ENCODE measurements at places on chromosomes 4 and X.
A peak's percentile ranks its signal among the peaks of the same experiment; 100 is the strongest.

GRCh38 chr4:110196871-110197528 is 1.4 kb downstream of the ELOVL6 start:
- DNase-seq: no peak

DNA sequence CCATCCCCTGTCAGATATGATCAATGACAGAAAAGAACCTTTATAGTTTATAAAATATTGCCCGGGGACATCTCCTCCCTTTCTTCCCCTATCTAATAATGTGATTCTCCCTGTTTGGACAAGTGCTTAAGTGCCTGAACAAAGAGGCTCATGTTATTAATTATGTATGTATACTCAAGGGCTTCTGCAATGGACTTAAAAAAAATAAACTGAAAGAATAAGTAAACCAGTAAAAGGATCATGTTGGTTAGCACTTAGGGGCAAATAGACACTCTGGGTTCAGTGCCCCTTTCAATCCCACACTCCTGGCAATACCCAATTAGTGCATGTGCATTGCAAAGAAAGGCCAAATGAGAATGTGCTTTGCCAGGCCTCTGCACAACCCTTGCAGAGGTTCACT is 30.7 kb upstream of the RPS6KA6 start:
- DNase-seq: peak; percentile 22

- DNase-seq: peak; percentile 55
These were observed 100.9 kb downstream of the SLC34A2 start for GRCh38 chr4:25756503-25756902.

DNA sequence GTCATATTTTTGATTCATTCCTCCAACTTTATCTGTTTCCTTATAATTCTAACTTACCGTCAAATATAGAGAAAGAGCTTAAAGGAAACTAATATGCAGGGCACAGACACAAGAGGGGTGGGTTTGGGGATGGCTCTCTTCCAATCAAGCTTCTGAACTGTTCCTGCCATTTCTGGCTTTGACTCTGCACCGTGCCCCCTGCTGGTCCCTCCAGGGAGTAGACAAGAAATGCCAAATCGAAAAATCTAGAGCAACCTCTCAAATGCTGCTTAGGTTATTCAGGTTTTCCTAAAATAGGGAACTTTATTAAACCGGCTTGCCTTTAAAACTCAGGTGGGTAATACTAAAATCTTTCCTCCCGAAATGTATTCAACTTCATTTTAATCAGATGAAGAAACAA is 39.8 kb upstream of the VCX3A start:
- no peak for DNase-seq

DNA sequence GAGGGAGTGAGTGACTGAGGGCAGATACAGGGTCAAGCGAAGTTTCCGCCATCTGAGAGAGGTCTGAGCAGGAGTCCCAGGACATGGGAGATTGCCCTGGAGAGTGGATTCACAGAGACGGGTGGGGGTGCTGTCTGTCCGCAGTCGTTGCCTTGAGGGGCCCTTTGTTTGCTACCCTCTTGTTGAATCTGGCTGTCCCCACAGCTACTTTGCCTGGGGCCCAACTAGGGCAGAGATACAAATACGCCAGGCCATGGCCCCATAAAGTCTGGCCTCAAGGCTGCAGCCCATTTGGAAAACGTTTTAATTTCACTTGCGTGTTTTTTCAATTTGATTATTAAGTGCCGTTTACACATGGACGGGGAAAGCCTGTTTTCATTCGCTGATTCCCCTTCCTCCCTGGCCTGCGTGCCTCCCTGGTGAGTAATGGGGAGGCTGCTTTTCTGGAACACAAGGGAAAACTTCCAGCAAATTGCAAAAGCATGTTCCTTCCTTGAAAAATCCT is 134.4 kb downstream of the SMIM20 start:
- no peak for DNase-seq

Data from NCI-H1092 (cell line).